A549 treated with ZK216348 at 1 μM for 4 hours (cell line): ENCODE measurements at places on chromosomes 6 and 20. TPM values are rescaled to one million over a fixed set of nuclear protein-coding genes. Genes with fewer than 3 reads are reported as not detected.

Gene MROH8
- total RNA-seq, result 0.61 to 1.3 TPM (median 0.74 TPM) in 5 replicates

Gene RAB22A
- 6.8 to 12.6 TPM (median 10.0 TPM) in 5 replicates for total RNA-seq

Gene BNIP5
- not detected in 5 replicates for total RNA-seq

Gene TAAR5
- not detected in 5 replicates for total RNA-seq

Gene ADA
- 45.5 to 61.2 TPM (median 53.7 TPM) in 5 replicates for total RNA-seq

Gene SFTA2
- total RNA-seq, result not detected in 5 replicates

Gene C6orf15
- not detected in 5 replicates for total RNA-seq

Gene SPDEF
- 0.52 to 2.2 TPM (median 1.8 TPM) in 5 replicates for total RNA-seq

Gene CDC5L
- 11.8 to 19.6 TPM (median 12.5 TPM) in 5 replicates for total RNA-seq

Gene CALHM6
- total RNA-seq, result not detected in 5 replicates

Gene ARMC2
- 2.7 to 3.3 TPM (median 3.1 TPM) in 5 replicates for total RNA-seq

Gene OR2H1
- total RNA-seq, result not detected in 5 replicates

Gene XKR7
- total RNA-seq, result 0.02 to 0.03 TPM in 2 of 5 replicates, not detected in the others

Gene HUS1B
- total RNA-seq, result 0.24 to 0.34 TPM (median 0.33 TPM) in 3 of 5 replicates, not detected in the others

Gene SLC22A7
- total RNA-seq, result not detected in 5 replicates

Gene CALHM5
- total RNA-seq, result 0.05 to 0.07 TPM (median 0.06 TPM) in 5 replicates

Gene ATXN1
- total RNA-seq, result 1.5 to 4.3 TPM (median 3.5 TPM) in 5 replicates

Gene C20orf144
- total RNA-seq, result 0.08 to 0.19 TPM in 2 of 5 replicates, not detected in the others

Gene MAS1
- not detected in 5 replicates for total RNA-seq

Gene CST5
- total RNA-seq, result not detected in 5 replicates

Gene TMEM74B
- 2.5 to 5.3 TPM (median 3.4 TPM) in 5 replicates for total RNA-seq

Gene TPMT
- total RNA-seq, result 4.7 to 7.4 TPM (median 5.5 TPM) in 5 replicates

Gene IYD
- total RNA-seq, result not detected in 5 replicates

Gene SLC22A2
- total RNA-seq, result 0.25 to 0.34 TPM in 2 of 5 replicates, not detected in the others

Gene BYSL
- total RNA-seq, result 28.0 to 48.2 TPM (median 41.2 TPM) in 5 replicates

Gene ELOVL4
- total RNA-seq, result 1.2 to 2.4 TPM (median 1.6 TPM) in 5 replicates

Gene PKIB
- 0.54 to 0.66 TPM (median 0.66 TPM) in 5 replicates for total RNA-seq

Gene PDE7B
- 0.57 to 1.3 TPM (median 0.97 TPM) in 5 replicates for total RNA-seq

Gene MED23
- total RNA-seq, result 6.0 to 8.5 TPM (median 7.0 TPM) in 5 replicates

Gene DOK5
- not detected in 5 replicates for total RNA-seq

Gene BPIFA1
- not detected in 5 replicates for total RNA-seq

Gene FUT9
- total RNA-seq, result not detected in 5 replicates

Gene MAP3K5
- total RNA-seq, result 2.3 to 3.3 TPM (median 2.7 TPM) in 5 replicates

Gene SYTL3
- 1.1 to 1.8 TPM (median 1.4 TPM) in 5 replicates for total RNA-seq

Gene ULBP3
- total RNA-seq, result 3.4 to 5.0 TPM (median 3.6 TPM) in 5 replicates

Gene TFAP2C
- 14.4 to 16.9 TPM (median 15.0 TPM) in 5 replicates for total RNA-seq

Gene SRSF12
- total RNA-seq, result 0.75 to 1.9 TPM (median 1.0 TPM) in 5 replicates

Gene APCDD1L
- total RNA-seq, result 0.07 to 0.12 TPM (median 0.09 TPM) in 4 of 5 replicates, not detected in the other

Gene RPS21
- total RNA-seq, result 1,819 to 3,042 TPM (median 2,631 TPM) in 5 replicates

Gene FHL5
- not detected in 5 replicates for total RNA-seq

Gene LCA5
- total RNA-seq, result 0.25 to 1.3 TPM (median 1.0 TPM) in 5 replicates

Gene LIN28B
- 0.81 to 1.8 TPM (median 1.6 TPM) in 5 replicates for total RNA-seq

Gene RGS19
- total RNA-seq, result 16.3 to 29.0 TPM (median 26.0 TPM) in 5 replicates
